ENCODE measurements at places on chromosomes 2 and 18.

- DNase-seq = peak; percentile 24
Measured at GRCh38 chr2:195498176-195498575, 158.8 kb upstream of the SLC39A10 start.

GRCh38 chr2:119721462-119721861 is 38.3 kb upstream of the PTPN4 start:
- no peak for DNase-seq

- DNase-seq = peak; percentile 17
Measured at GRCh38 chr2:118845522-118846441, 1.7 kb downstream of the EN1 start.

- no peak for DNase-seq
Measured at GRCh38 chr2:110871637-110872036, 139.3 kb downstream of the ACOXL start.

- no peak for DNase-seq
Measured at GRCh38 chr2:137708311-137708710, 256.0 kb upstream of the HNMT start.

GRCh38 chr2:46964835-46965560 is 49.4 kb upstream of the MCFD2 start:
- DNase-seq = peak; percentile 67

DNA sequence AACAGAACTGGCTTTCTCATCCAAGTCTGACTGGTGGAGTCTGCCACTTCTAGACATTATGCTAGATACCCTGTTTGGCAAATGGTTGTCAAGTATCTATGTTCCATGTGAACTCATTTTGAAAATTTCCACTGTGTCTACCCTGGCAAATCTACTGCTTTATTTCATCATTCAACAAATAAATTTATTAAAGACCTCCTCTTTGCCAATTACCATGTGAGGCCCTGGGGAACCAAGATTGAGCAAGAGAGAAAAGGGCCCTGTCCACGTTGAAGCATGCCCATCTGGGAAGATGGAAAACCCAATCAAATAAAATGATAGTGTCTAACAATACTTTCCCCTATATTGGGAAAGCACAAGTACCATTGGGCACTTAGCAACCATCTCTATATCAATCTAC is 582.4 kb downstream of the IRS1 start:
- no peak for DNase-seq

GRCh38 chr2:18883616-18884456 is 294.5 kb upstream of the NT5C1B start:
- DNase-seq = peak; percentile 6

- DNase-seq = no peak
Measured at GRCh38 chr2:199207011-199207410, 250.7 kb downstream of the SATB2 start.

Measured in Caki2 (cell line).